SJCRH30 (cell line): ENCODE measurements at places on chromosomes 6 and 20. TPM values are rescaled to one million over a fixed set of nuclear protein-coding genes. Genes with fewer than 3 reads are reported as not detected.

DNA sequence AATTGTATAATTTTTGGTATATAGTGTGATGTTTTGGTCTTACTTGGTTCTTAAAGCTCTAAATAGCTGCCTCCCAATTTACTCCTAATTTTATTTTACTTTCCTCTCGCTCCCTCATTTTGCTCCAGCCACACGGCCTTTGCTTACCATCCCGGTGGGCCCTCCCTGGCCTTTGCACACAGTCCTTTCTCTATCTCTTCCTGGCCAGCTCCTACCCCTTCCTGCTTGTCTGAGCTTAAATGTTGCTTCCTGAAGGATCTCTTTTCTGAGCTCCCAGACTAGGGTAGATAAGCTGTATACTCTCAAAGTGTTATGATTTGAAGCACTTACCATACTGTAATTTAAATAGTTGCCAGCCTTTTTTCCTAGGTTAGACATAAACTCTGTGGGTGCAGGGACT lies 121.7 kb downstream of the UTRN start:
- no peak overlapping the region for H3K27ac ChIP-seq
- no peak overlapping the region for H3K4me3 ChIP-seq
- DNase-seq, result no peak
- no peaks in the 10 kb centered on the region for H3K27me3 ChIP-seq
- no peaks in the 10 kb centered on the region for H3K36me3 ChIP-seq

DNA sequence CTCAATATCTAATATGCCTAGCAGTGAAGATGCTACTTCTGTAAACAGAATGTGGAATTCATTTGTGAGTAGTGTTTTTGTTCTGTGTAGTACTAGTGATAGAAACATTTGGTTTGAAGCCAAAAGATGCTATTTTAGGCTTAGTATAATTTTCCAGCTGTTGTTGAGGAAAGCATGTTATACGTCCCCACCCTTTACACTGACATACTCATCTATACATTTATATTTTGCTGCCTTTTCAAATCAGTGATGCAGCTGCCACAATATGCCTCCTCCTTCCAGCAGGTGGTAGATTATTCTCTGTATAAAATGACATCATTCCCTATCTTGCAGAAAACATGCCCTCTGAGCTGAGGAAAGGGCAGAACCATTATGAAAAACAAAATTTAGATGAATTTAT lies 1217.6 kb upstream of the GJE1 start:
- no peaks in the 10 kb centered on the region for H3K36me3 ChIP-seq
- H3K27ac ChIP-seq, result peak overlapping the region; percentile 49
- H3K27me3 ChIP-seq, result no peaks in the 10 kb centered on the region
- H3K4me1 ChIP-seq, result peaks cover 15% of the 10 kb centered on the region
- no peak overlapping the region for H3K4me3 ChIP-seq

DNA sequence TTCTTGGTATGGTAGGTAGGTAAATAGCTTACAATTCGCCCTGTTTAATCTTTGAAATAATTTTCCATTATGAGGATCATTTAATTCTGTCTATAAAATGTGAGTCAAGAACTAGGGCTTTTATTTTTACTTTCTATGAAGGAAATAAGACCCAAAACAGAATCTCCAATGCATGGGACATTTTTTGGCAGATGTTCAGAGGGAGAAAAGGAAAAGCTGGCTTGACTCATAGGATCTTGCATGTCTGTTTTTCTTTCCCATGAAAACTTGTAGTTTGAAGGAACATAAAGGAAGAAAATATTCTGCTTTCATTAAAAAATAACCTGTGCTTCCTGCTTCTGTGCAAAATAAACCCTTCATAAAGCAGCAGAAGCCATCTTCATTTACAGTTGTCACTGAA lies 143.1 kb upstream of the INSM1 start:
- DNase-seq, result no peak
- peaks cover 6% of the 10 kb centered on the region for H3K4me1 ChIP-seq
- peaks cover 5% of the 10 kb centered on the region for H3K27me3 ChIP-seq
- H3K27ac ChIP-seq, result no peak overlapping the region
- no peak overlapping the region for H3K4me3 ChIP-seq
- H3K36me3 ChIP-seq, result no peaks in the 10 kb centered on the region

GRCh38 chr6:9437836-9438235 lies 977.0 kb downstream of the TFAP2A start:
- no peaks in the 10 kb centered on the region for H3K36me3 ChIP-seq
- no peak overlapping the region for H3K27ac ChIP-seq

GRCh38 chr6:75266716-75267291 lies 17.8 kb downstream of the TMEM30A start:
- no peak overlapping the region for H3K27ac ChIP-seq
- no peaks in the 10 kb centered on the region for H3K4me1 ChIP-seq
- DNase-seq, result peak; percentile 56
- H3K36me3 ChIP-seq, result peaks cover 3% of the 10 kb centered on the region; the same call in 1 of the 2 replicates

DNA sequence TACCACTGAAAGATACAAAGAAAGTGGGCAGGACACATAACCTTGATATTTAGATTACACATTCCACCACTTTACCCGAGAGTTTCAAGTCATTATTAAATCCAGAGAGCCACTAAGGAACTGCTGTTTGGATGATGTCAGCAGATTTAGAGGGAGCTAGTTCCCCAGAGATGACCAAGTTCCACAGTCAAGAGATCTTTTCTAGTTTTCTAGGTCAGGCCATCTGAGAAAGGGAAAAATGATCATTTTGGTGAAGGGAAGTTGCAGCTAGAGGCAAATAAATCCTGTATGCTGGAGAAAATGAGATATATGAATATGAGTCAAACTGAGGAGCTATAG lies 147.8 kb downstream of the HS3ST5 start:
- H3K4me1 ChIP-seq, result no peaks in the 10 kb centered on the region
- no peak overlapping the region for H3K4me3 ChIP-seq
- H3K27me3 ChIP-seq, result no peaks in the 10 kb centered on the region
- H3K27ac ChIP-seq, result no peak overlapping the region

DNA sequence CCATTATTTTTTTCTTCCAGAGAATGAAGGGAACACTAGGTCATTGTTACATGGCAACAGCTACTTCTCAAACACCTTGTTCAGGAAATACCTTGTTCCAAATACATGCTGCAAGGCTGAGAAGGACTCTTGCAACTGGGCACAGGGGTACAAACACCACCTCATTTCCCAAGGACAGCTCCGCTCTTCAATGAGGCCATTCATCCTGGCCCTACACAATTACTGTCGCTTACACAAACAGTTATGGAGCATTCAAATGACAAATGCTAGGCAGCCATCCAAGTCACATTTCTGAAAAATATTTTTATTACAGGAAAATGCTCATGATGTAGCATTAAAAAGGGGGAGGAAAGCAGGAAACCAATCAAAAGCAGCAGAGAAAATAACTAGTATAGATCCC lies 611.9 kb downstream of the DHX35 start:
- no peaks in the 10 kb centered on the region for H3K36me3 ChIP-seq
- H3K4me1 ChIP-seq, result no peaks in the 10 kb centered on the region
- H3K4me3 ChIP-seq, result no peak overlapping the region
- H3K27ac ChIP-seq, result no peak overlapping the region
- H3K27me3 ChIP-seq, result peaks cover 3% of the 10 kb centered on the region; the same call in 1 of the 2 replicates

DNA sequence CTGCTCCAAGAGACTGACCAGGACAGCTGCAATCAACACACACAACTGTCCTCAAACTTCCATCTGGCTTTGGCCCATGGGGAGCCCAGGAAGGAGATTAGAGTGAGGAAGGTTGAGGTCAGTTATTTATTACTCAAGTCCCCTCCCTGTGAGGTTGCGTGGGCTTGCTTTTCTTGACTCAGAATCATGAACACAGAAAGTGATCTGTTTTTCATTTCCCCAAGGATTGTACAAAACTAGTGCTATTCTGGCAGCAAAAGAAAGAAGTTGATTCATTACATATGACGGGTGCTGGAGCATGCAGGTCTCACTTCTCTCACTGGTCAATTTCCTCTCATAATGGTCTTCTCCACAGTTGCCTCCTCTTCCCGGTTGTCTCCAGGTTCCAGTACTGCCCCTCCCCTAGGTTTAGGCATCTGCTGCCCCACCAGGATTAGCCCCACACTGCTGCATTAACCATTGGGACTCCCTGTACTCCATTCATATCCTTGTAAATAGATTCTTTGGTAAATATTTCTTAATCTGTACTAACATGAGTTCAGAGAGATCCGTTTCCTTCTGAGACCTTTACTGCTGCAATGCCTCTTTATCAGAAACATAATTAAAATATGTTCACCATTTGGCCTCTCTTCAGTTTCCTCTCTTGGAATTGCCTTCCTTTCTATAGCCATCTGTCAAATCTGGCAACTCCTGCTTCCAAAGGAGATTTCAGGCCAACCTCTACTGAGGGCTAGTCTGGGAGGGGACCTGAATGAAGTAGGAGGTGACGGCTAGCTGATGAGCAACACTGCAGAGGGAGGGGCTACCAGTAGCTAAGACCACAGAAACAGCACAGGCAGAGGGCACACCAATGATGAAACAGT lies 888.8 kb downstream of the QKI start:
- DNase-seq, result peak; percentile 36
- H3K27ac ChIP-seq, result no peak overlapping the region
- no peaks in the 10 kb centered on the region for H3K36me3 ChIP-seq
- no peak overlapping the region for H3K4me3 ChIP-seq
- no peaks in the 10 kb centered on the region for H3K4me1 ChIP-seq

- DNase-seq, result peak; percentile 95
- peak within 1 kb of the TSS; percentile 97 for H3K4me3 ChIP-seq
- H3K36me3 ChIP-seq, result no peaks in the 10 kb centered on the region
- H3K4me1 ChIP-seq, result peaks cover 5% of the 10 kb centered on the region; the same call in 1 of the 2 replicates
- peak within 1 kb of the TSS; percentile 55 for H3K27ac ChIP-seq
Observed at GRCh38 chr6:34696739-34697543, at the start of gene ILRUN. ILRUN (minus strand) TSS chr6:34696767; CDS start chr6:34696603, 164 bp downstream.

- no peak for DNase-seq
Observed at GRCh38 chr6:90893400-90893799, 306.5 kb upstream of the MAP3K7 start.

DNA sequence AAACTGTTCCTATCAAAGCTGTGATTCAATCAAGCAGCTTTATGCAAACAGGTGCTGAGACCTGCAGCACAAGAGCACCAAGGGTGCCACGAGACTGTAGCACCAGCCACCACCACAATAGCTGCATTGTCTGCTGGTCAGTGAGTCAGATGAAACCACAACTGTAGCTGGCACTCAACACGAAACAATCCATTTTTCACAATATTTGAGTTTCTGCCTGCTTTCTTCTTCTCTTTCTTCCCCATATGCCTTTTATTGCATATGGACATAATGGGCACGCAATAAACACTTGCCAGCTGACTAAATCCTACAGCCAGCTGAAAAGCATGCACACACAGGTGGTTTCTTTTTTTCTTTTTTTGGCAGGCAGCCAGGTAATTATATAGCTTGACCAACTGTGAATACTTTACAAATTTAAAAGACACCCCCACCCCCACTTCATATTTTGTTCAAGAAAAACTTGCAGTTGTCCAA lies 16.6 kb downstream of the SLC2A12 start:
- peak; percentile 87 for DNase-seq
- peak overlapping the region; percentile 75 for H3K27ac ChIP-seq
- no peaks in the 10 kb centered on the region for H3K27me3 ChIP-seq
- peaks cover 27% of the 10 kb centered on the region for H3K4me1 ChIP-seq
- H3K36me3 ChIP-seq, result no peaks in the 10 kb centered on the region
- H3K4me3 ChIP-seq, result no peak overlapping the region

- DNase-seq, result no peak
- H3K27ac ChIP-seq, result no peak overlapping the region
- H3K36me3 ChIP-seq, result no peaks in the 10 kb centered on the region
- no peak overlapping the region for H3K4me3 ChIP-seq
Observed at GRCh38 chr6:166721576-166721975, 94.5 kb upstream of the RPS6KA2 start.

DNA sequence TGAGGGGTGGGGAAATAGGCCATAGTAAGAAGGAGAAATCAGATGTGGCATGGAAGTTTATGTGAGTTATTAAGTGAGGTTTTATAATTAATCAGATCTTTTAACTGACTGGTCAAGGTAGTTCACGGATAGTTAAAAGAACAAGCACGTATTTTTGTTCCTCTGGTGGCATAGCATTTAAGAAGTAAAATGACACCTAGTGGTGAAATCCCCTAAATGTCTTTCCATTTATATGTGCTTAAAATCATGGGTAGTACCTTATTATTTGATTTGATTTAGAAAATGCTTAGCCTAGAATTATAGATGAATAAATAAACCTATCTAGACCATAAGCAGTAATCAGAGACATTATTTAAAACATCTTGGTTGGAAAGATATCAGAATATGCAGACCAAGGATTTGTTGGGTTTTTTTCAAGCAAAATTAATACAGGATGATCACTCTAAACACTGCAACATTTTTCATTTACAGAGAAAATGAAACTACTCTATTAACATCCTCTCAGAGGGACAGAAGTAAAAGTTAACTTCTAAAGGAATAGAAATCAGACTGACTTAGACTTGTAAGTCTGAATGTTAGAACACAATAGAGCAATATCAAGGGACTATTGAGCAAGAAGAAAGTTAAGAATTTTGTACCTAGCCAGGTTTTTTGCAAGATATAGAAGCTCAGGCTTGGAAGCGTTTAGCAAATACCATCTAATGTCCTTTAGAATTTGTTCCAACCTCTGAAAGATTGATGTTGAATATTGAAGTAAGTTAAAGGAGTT lies 81.1 kb downstream of the STXBP5 start:
- H3K4me3 ChIP-seq, result no peak overlapping the region
- H3K27me3 ChIP-seq, result no peaks in the 10 kb centered on the region
- no peaks in the 10 kb centered on the region for H3K4me1 ChIP-seq

- H3K36me3 ChIP-seq, result no peaks in the 10 kb centered on the region
- no peaks in the 10 kb centered on the region for H3K27me3 ChIP-seq
- peak overlapping the region; percentile 50 for H3K4me3 ChIP-seq
- peak; percentile 58 for DNase-seq
- H3K4me1 ChIP-seq, result peaks cover 15% of the 10 kb centered on the region
Observed at GRCh38 chr6:3356056-3356823, 97.5 kb downstream of the PSMG4 start.

DNA sequence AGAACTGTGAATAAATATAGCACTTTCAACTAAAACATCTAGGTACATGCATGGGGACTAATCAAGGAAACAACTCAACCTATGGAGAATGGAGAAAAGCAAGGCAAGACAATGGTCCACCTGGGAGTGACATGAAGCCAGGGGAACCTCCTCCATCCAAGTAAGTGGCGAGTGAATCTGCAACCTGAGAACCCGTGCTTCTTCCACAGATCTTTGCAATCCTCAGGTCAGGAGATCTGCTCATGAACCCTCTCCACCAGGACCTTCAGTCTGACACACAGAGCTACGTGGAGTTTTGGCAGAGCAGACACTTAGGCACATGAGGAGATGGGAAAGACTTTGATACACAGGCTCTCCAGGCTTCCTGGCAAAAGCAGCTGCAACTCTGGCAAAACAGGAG lies 58.8 kb upstream of the KHDRBS2 start:
- DNase-seq, result no peak
- H3K27me3 ChIP-seq, result no peaks in the 10 kb centered on the region
- no peaks in the 10 kb centered on the region for H3K4me1 ChIP-seq
- no peaks in the 10 kb centered on the region for H3K36me3 ChIP-seq
- no peak overlapping the region for H3K27ac ChIP-seq
- H3K4me3 ChIP-seq, result no peak overlapping the region

- no peaks in the 10 kb centered on the region for H3K4me1 ChIP-seq
- no peaks in the 10 kb centered on the region for H3K27me3 ChIP-seq
- no peaks in the 10 kb centered on the region for H3K36me3 ChIP-seq
- no peak overlapping the region for H3K27ac ChIP-seq
- H3K4me3 ChIP-seq, result no peak overlapping the region
- DNase-seq, result no peak
Observed at GRCh38 chr6:82506526-82506925, 142.9 kb downstream of the TPBG start.

- no peaks in the 10 kb centered on the region; the same call in 1 of the 2 replicates for H3K27me3 ChIP-seq
- H3K4me3 ChIP-seq, result no peak overlapping the region
- H3K36me3 ChIP-seq, result no peaks in the 10 kb centered on the region
- DNase-seq, result no peak
- H3K4me1 ChIP-seq, result no peaks in the 10 kb centered on the region
Observed at GRCh38 chr20:17339000-17339399, 112.2 kb downstream of the PCSK2 start.

TMEM151B gene
- total RNA-seq, result 1.2 and 1.5 TPM in 2 replicates
